Right lung (tissue), 10 donors: ENCODE measurements at places on chromosomes 12 and 14. TPM values are rescaled to one million over a fixed set of nuclear protein-coding genes. Genes with fewer than 3 reads are reported as not detected.

DYNC1H1 gene
- 277 TPM for polyA plus RNA-seq

PTGR2 gene
- polyA plus RNA-seq, result 18.0 TPM

E2F7 gene
- polyA plus RNA-seq, result 4.4 TPM

CIROP gene
- polyA plus RNA-seq, result 0.05 TPM

CACNA1C gene
- polyA plus RNA-seq, result 10.6 TPM

SLC4A8 gene
- 1.5 TPM for polyA plus RNA-seq

SERPINA5 gene
- polyA plus RNA-seq, result 0.44 TPM

LRRK2 gene
- 5.4 TPM for polyA plus RNA-seq

FERMT2 gene
- polyA plus RNA-seq, result 156 TPM

FAIM2 gene
- polyA plus RNA-seq, result 1.3 TPM

ST8SIA1 gene
- 8.0 TPM for polyA plus RNA-seq

HDAC7 gene
- 66.6 TPM for polyA plus RNA-seq

C12orf42 gene
- polyA plus RNA-seq, result not detected

LMNTD1 gene
- polyA plus RNA-seq, result 0.14 TPM

KCNJ8 gene
- 21.2 TPM for polyA plus RNA-seq

RNU4-1 gene
- polyA plus RNA-seq, result not detected

BBOF1 gene
- polyA plus RNA-seq, result 35.2 TPM

SLC7A8 gene
- polyA plus RNA-seq, result 136 TPM

KRT85 gene
- not detected for polyA plus RNA-seq

TMEM30B gene
- 17.7 TPM for polyA plus RNA-seq

OTOGL gene
- polyA plus RNA-seq, result 0.44 TPM

MEG3 gene
- 432 TPM for polyA plus RNA-seq

HCFC2 gene
- polyA plus RNA-seq, result 29.2 TPM

AQP6 gene
- polyA plus RNA-seq, result 0.45 TPM

PPP1R1A gene
- polyA plus RNA-seq, result 6.9 TPM

COX8C gene
- polyA plus RNA-seq, result 0.46 TPM

C12orf57 gene
- 188 TPM for polyA plus RNA-seq

TEX52 gene
- polyA plus RNA-seq, result 4.4 TPM

LIN7A gene
- 23.3 TPM for polyA plus RNA-seq
